Naive thymus-derived CD8-positive, alpha-beta T cell (primary cell): ENCODE measurements at places on chromosomes 4 and X. TPM values are rescaled to one million over a fixed set of nuclear protein-coding genes. Genes with fewer than 3 reads are reported as not detected.

The CT45A3 gene
- polyA plus RNA-seq, result not detected

The CCKAR gene
- not detected for polyA plus RNA-seq

GRCh38 chr4:77413766-77414165 lies 191.9 kb upstream of the CXCL13 start:
- no peak overlapping the region for H3K4me3 ChIP-seq
- no peaks in the 10 kb centered on the region for H3K36me3 ChIP-seq
- H3K27ac ChIP-seq, result no peak overlapping the region
- H3K4me1 ChIP-seq, result no peaks in the 10 kb centered on the region
- peaks cover 5% of the 10 kb centered on the region for H3K27me3 ChIP-seq
- DNase-seq, result no peak

DNA sequence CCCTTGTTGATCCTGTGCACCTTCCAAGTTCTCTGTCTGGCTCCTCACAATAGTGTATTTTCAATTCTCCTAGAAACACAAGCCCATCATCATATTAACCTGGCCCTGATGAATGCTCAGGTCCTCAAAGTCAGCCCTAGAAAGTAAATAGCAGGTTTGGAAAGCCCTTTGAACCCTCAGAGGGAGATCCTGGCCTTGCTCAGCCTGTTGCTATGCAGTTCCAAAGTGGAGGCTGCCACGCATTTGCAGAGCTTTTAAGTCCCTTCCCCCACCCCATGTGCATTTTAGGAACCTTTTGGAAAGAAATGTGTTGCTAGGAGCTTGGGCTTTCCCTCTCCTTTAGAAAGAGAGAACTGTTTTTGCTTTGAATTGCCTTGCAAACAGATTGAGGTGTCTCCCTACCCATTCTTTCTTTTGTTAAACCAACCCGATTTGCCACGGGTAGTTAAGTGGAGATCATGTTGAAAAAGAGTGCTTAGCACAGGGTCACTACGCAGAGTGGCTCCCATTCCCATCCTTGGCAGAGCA lies 12.2 kb downstream of the MAMLD1 start:
- no peak for DNase-seq
- H3K27ac ChIP-seq, result no peak overlapping the region

DNA sequence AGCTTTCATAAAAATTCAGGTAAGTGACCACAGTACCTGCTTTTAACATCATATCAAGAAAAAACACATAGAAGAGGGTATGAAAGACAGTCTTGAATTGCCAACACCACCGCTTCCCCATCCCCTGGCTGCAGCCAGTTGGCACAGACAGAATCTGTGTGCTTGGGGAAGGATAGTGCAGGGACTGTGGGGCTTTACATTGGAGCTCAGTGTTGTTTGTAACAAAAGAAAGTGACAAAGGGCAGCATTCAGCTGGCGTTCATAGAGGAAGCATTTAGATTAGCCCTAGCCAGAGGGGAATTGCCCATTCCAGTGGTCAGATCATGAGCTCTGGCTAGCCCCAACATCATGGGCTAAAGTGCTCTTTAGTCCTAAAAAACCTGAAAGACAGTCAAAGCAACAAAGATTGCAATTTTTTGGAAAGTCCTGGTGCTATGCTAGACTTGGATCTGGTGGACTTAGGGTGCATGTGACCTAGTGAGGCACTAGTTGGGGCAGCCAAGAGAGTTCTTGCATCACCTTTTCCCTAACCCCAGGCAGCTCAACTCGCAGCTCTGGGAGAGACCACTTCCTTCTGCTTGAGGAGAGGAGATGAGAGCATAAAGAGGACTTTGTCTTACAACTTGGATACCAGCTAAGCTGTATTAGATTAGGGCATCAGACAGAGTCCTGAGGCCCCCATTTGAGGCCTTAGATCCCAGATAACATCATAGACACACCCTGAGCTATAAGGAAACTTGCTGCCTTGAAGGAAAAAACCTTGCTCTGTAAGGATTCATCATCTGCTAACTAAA lies 1602.4 kb upstream of the ADGRL3 start:
- no peak overlapping the region for H3K27ac ChIP-seq
- H3K4me3 ChIP-seq, result no peak overlapping the region
- no peaks in the 10 kb centered on the region for H3K36me3 ChIP-seq

GRCh38 chr4:119035951-119036737 lies 99.5 kb upstream of the MYOZ2 start:
- H3K27me3 ChIP-seq, result peaks cover 11% of the 10 kb centered on the region
- no peak overlapping the region for H3K4me3 ChIP-seq
- no peaks in the 10 kb centered on the region for H3K4me1 ChIP-seq
- DNase-seq, result no peak
- H3K27ac ChIP-seq, result no peak overlapping the region
- no peaks in the 10 kb centered on the region for H3K36me3 ChIP-seq

DNA sequence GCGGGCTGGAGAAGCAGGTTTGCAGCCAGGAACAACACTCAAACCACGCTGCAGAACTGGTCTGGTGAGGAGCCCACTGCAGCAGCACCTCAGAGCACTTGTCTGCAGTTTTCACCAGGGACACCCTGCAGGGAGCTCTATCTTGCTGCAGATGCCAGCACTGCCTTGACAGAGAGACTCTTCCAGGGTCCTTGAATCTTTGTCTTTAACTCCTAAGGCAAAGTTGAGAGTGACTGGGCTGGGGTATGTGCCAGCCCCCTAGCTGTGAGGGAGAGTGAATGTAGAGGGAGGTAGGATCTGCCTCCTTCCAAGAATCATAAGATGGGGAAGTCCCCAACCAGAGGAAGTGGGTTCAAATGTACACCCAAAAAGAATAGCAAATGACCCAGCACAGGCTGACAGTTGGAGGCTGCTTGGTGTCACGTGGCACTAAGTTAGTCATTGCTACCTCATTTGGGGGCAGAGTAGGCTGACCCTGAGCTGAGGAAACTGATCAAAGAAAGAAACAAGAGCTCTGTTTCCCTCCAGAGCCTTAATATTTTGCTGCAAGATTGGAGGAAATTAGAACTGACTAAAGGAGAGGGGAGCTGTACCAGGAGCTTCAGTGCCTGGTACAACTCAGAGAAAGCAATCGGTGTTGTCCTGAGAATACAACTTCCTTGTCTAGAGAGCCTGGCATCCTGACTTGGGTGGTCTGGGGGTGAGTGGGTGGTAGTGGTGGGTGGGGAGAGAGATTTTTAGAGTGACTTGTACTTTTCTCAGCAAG lies 28.2 kb upstream of the HUWE1 start:
- H3K36me3 ChIP-seq, result no peaks in the 10 kb centered on the region
- no peaks in the 10 kb centered on the region for H3K27me3 ChIP-seq
- no peak for DNase-seq
- H3K27ac ChIP-seq, result peak overlapping the region; percentile 87
- peak overlapping the region; percentile 84 for H3K4me3 ChIP-seq
- H3K4me1 ChIP-seq, result peaks cover 49% of the 10 kb centered on the region
